ENCODE measurements at places on chromosomes 3 and 15.

- DNase-seq: no peak
These were observed 121.8 kb downstream of the ZNF609 start for GRCh38 chr15:64582202-64582601.

DNA sequence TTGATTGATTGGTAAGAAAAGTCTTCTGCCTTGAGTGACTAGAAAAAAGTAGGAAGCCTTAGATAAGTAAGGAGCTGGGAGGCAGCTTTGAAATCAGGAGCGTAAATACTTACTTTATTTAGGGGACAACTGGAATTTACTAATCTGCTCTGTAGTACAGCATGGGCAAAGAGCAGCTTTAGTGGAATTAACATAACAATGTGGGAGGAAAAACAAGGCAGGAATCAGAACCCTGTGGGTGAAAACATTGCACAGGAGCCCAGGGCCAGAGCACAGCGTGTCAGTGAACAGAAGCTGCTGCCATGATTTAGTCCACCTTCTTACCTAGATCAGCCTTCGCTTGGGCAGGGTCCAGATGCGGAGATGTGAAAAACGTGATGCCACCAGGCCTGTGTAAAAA lies 14.6 kb downstream of the FMN1 start:
- DNase-seq: no peak

DNA sequence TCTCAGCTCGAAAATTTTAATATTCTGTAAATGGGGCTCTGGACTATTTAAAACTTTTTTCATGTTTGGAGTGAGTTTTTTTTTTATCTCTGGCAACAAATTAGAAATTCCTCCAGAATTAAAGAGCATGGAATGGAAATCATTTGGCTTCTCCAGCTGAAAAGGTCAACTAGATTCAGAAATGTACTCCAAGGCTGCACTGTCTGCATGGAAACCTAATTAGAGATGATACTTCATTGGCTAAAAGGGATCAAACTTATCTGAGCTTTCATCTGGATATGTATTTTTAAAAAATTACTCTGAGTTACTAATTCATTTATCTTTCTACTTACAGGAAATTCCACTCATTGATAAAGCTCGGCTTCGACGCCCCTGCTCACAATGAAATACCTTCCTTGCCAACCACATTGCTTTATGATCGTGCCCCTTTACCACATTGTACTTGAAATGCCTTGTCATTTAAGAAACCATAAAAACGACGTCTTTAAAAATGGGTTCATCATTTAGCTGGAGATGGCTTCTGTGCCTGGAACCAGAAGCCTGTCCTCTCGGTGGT lies 285.5 kb upstream of the ICE2 start:
- no peak for DNase-seq

DNA sequence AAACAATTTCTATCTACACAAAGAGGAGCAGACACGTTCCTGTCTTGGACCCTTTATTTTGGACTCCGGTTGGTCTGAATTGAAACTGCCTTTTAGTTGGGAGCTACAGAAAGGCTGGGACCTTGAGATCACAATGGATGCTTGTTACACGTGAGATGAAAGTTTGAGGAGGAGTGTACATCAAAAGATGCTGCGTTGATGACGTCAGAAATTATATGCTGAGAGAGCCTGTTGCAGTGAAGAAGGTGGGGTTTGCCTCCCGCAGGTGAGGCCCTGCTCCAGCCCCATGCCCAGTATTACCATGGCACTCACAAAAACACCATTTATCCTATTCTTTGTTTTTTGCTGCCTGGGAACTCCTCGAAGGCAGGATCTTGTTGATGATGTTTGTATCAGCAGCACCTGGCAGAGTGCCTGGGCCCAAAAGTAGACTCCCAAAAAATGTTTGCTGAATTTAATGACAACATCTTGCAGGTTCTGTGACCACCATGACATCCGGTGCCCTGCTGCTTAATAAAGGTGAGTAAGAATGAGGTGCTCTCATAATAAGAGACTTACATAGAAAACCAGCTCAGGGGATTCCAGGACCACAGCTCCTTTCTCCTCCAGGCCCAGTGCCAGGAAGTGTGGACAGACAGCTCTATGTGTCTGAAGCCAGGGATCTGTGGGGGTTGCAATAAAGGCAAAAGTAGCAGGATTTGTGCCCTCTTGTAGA lies 136.1 kb upstream of the UBE2E1 start:
- DNase-seq: no peak

DNA sequence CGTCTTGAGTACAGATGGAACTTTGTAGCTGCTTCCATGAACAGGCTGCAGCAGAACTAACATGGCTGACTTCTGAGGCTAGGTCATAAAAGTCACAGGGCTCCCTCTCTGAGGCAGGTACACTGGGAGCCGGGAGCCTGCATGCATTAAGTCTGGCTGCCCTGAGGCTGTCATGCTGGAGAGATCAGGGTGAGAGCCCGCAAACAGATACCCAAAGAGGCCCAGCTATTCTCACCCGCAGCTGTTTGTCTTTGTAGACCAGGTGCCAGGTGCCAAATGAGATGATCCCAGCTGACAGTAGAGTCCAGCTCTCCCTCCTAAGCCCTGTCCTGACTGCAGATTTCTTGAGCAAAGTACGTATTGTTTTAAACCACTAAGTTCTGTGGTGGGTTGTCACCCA lies 8.6 kb upstream of the SLCO3A1 start:
- DNase-seq: no peak

DNA sequence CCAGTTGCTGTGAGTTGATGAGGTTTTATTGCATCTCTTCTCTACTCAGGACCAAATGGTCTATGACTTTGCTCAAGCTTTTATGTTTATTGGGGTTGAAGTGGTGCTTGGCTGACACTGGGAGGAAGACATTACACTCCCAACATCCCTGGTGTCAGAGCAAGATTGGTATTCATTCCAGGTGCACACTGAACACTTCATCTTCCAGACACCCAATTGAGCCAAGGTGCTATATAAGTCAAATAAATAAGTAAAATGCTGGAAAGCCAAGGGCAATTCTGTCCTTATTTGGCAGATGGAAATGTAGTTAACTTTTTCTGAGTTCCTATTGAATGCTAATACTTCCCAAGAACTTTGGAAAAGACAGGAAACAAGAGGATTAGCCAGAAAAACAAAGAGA lies 53.2 kb upstream of the CDV3 start:
- DNase-seq: no peak

DNA sequence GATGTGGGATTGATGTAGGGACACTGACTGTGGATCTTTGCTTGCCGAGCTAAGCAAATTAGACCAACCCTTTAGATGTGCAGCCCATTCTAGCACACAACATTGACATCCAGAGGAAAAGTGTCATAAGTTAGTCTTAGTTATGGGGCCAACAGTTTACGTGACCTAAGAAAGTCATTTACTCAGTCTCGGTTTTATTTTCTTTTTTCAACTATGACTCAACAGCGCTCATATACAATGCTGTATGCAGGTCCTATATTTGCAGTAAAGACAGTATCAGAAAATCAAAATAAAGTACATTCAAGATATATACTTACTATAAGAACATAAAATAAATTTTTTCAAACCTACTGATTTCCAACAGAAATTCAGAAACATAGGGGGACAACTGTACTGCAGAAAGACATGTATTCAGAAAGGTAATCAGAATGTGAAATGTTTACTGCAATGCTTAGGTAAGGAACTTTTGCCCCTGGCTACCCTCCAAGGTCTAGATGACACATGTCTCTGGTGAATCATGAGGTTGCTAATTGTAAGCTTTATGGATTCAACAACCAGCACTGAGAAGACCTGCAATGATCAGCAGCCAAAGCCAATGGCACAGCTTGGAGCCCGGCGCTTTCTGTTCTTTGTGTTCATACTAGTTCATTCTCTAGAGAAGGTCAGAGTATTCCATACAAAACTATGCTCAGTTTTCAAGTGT lies 317.5 kb upstream of the CNTN6 start:
- DNase-seq: no peak
